ENCODE measurements at places on chromosomes 7 and 10.

DNA sequence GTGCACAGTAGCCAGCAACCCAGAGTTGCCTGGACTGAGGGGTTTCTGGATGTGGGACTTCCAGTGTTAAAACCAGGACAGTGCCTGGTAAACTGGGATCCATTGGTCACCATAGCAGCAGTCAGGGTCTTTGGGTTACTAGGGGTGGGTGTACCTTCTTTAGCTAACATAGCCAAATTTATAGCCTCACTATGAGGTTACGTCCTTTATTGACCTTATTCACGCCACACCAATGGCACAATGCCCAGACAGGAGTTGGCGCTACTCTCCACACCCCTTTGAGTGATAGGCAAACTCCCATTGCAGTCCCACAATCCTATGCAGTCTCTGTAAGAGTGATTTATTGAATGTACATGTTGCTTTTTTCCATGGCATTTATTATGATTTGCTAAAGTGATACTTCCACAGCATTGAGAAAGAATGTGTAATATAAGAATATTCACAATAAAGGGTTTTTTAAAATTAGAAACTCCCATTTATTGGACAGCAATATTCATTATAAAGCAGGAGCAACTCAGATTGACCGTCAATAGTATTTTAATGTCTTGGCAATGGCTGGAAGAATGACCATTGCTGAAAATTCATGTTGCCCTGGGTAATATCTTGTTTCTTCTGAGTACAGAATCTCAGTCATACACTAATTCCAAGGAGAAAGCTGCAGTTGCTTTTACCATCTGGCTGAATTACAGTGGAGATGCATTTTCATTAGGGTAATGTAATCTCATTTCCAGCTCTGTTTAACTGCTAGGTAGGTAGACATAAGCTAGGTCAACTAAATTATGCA is 26.1 kb downstream of the IFIT5 start:
- DNase-seq: peak; percentile 39

- DNase-seq: no peak
Measured at GRCh38 chr7:107037717-107038603, 6.5 kb upstream of the PRKAR2B start.

- no peak for DNase-seq
Measured at GRCh38 chr10:108409306-108409705, 1244.8 kb upstream of the SORCS1 start.

GRCh38 chr10:5800782-5801181 is 12.5 kb downstream of the GDI2 start:
- no peak for DNase-seq

DNA sequence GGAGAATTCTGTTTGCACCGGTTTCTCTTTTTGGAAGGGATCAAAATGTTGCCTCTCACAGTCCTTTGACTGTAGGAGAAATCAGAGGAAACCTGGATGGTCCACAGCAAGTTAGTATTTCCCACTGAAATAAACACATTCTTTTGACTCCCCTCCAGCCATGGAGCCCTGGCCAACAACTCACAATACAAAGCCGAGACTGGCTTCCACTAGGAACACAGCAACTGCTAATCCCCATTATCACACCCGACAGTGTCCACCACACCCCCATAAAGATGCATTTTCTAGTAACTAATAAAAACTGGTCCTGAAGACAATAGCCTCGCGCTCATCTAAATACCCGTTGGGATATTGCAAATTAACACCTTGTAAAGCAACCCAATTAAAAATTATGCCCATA is 798 bp upstream of the MACROH2A2 start:
- DNase-seq: no peak

DNA sequence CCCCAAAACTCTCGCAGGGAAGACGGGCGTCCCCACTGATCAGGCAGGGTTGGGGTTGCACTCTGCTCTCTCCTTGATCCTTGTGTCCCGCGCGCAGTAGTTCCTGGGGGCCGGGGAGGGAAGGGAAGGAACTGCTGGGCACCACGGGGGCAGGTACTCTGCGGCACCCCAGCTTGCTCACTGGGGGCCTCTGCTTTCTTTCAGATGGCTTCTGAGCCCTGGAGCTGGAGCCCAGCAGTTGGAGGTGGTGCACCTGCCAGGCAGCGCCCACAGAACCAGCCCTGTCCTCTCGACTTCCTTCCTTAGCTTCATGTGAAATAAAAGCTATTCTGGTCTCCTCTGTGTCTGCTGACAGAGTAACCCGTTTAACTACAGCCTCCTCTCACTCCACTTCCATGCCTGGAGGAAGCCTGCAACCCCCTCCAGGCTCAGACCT is 12.2 kb downstream of the PLAC9 start:
- no peak for DNase-seq

GRCh38 chr7:106270122-106270977 is 14.4 kb downstream of the NAMPT start:
- no peak for DNase-seq

DNA sequence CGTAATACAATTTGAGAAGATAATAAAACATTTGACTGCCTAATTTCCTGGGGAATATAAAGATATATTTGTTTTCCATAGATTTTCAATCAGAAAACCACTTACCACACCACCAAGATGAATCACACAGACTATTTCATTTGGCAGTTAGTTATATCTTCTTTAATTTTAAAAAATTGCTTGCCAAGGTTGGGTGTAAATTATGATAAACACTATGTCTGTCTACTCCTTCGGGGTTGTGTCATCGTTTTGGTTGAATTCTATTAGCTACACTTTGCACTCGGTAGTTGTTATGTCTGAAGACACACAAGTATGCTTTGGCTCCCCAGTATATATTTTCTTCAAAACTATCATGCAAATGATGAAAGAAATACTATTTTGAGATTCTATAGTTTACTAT is 594.8 kb upstream of the SEMA3D start:
- no peak for DNase-seq

DNA sequence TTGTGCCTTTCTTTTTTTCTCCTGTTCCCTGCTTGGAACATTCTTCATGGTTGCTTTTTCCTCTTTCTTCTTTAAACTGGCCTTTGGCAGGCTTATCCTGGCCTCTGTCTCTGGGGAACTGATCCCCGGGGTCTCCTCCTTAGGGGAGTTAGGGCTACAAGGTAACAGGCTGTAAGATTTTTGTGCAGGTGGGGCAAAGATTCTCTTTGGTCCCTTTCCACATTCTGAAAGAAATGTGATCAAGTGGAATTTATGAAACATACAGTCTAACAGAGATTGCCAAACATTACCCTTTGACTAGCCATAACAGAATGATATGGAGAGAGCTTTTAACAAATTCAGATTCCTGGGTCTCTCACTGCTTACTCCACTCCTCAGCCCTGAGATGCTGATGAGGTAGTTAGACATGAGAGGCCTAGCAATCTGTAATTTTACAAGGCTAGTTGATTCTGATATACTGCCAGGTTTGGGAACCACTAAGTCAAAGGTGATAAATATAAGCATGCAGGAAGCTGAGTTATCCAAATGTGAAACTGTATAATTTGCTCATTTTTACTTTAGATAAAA is 8.8 kb downstream of the ZCWPW1 start:
- DNase-seq: no peak

- peak; percentile 23 for DNase-seq
Measured at GRCh38 chr10:73159038-73159648, 8.7 kb downstream of the ECD start.

- DNase-seq: no peak
Measured at GRCh38 chr7:36216063-36216684, 63.1 kb downstream of the EEPD1 start.

GRCh38 chr10:62996925-62997324 is 136.2 kb upstream of the NRBF2 start:
- no peak for DNase-seq

DNA sequence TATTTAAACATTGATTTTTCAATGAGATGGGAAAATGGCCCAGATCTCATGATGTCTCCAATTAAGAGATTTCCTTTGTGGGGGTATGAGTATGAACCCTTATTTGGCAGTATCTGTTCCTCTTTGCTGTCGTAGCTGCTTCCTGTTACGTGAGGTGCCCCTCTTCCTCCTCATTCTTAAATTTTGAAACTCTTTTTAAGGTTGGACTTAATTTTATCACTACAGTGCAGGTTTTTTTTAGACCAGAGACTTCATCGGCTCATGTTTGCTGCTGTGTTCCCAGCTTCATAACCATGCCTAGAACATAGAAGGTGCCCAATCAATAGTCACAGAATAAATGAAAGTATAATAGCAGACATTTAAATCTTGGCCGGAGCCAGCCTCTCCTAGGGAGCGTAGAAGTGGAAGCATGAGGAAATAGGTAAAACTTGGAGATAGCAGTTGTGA is 2.4 kb downstream of the MIOS start:
- no peak for DNase-seq

DNA sequence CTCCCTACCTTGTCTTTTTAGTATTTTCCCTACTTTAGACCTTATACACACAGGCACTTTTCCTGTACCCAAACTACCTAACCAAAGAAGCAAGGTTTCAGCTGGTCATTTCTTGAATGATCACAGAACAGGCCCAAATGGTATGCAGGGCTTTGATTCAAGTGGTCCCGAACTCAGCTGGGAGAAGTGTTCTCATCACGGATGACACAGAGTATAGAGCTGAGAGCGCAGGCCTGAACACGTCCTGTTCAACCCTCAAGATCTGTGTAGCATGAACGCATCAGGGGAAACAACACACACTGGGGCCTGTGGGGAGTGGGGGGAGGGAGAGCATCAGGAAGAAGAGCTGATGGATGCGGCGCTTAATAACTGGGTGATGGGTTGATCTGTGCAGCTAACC is 318.2 kb downstream of the SFMBT2 start:
- DNase-seq: no peak

DNA sequence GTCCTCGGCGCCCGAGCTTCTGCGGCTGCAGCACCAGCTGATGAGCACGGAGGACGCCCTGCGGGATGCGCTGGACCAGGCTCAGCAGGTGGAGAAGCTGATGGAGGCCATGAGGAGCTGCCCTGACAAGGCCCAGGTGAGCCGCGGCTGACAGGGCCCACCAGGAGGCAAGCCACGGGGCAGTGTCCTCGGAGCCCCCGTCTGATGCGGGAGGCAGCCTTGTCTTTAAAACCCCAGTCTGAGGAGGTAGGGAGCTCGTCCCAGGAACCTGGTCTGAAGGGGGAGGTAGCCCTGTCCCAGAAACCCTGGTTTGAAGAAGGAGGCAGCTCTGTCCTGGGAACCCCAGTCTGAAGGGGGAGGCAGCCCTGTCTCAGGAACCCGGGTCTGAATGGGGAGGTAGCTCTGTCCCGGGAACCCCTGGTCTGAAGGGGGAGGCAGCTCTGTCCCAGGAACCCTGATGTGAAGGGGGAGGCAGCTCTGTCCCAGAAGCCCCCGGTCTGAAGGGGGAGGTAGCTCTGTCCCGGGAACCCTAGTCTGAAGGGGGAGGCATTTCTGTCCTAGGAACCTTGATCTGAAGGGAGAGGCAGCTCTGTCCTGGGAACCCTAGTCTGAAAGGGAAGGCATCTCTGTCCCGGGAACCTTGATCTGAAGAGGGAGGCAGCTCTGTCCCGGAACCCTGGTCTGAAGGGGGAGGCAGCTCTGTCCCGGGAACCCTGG is 53.1 kb upstream of the GTF2IRD1 start:
- DNase-seq: no peak

GRCh38 chr10:103677486-103678177 is 177.7 kb downstream of the SH3PXD2A start:
- DNase-seq: no peak
